ENCODE measurements at places on chromosomes 6 and 20. TPM values are rescaled to one million over a fixed set of nuclear protein-coding genes. Genes with fewer than 3 reads are reported as not detected.

The GPX5 gene
- polyA plus RNA-seq: not detected

The CLIC1 gene
- polyA plus RNA-seq: 122 TPM

The MATN4 gene
- polyA plus RNA-seq: not detected

The RIPOR3 gene
- polyA plus RNA-seq: 1.3 TPM

- H3K36me3 ChIP-seq: no peaks in the 10 kb centered on the region
- no peak for DNase-seq
- H3K4me1 ChIP-seq: no peaks in the 10 kb centered on the region
- no peak overlapping the region for H3K4me3 ChIP-seq
- H3K27ac ChIP-seq: no peak overlapping the region
Measured at GRCh38 chr6:115302731-115303130, 758.0 kb downstream of the FRK start.

- H3K4me3 ChIP-seq: peak overlapping the region; percentile 59
- peak overlapping the region; percentile 94 for H3K27ac ChIP-seq
- H3K27me3 ChIP-seq: no peaks in the 10 kb centered on the region
Measured at GRCh38 chr20:34705397-34706301, 1.5 kb downstream of the TP53INP2 start.

DNA sequence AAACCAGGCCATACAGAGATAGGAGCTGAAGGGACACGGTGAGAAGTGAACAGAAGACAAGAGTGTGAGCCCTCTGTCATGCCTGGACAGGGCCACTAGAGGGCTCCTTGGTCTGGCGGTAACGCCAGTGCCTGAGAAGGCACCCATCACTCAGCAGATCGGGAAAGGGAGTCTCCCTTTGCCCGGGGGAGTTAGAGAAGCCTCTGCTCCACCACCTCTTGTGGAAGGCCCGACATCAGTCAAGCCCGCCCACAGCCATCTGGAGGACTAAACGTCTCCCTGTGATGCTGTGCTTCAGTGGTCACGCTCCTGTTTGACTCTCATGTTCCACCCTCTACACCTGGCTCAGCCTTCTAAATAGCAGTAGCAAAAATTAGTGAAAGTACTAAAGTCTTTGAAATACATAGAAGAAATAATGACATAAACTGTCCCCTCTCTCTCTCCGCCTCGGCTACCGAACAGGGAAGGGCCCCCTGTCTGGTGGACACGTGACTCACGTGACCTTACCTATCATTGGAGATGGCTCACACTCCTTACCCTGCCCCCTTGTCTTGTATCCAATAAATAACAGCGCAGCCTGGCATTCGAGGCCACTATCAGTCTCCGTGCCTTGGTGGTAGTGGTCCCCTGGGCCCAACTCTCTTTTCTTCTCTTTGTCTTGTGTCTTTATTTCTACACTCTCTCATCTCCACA is 66.7 kb downstream of the RPP21 start:
- no peak overlapping the region for H3K4me3 ChIP-seq
- H3K27me3 ChIP-seq: no peaks in the 10 kb centered on the region

GRCh38 chr6:2760882-2761842 is 4.0 kb upstream of the WRNIP1 start:
- peak overlapping the region; percentile 37 for H3K4me3 ChIP-seq
- peaks cover 5% of the 10 kb centered on the region for H3K4me1 ChIP-seq
- H3K27ac ChIP-seq: no peak overlapping the region
- DNase-seq: peak; percentile 50

GRCh38 chr20:1291191-1291741 is 25.2 kb downstream of the SNPH start:
- peaks cover 15% of the 10 kb centered on the region for H3K36me3 ChIP-seq
- H3K27ac ChIP-seq: no peak overlapping the region
- no peaks in the 10 kb centered on the region for H3K4me1 ChIP-seq
- H3K27me3 ChIP-seq: no peaks in the 10 kb centered on the region
- no peak overlapping the region for H3K4me3 ChIP-seq

DNA sequence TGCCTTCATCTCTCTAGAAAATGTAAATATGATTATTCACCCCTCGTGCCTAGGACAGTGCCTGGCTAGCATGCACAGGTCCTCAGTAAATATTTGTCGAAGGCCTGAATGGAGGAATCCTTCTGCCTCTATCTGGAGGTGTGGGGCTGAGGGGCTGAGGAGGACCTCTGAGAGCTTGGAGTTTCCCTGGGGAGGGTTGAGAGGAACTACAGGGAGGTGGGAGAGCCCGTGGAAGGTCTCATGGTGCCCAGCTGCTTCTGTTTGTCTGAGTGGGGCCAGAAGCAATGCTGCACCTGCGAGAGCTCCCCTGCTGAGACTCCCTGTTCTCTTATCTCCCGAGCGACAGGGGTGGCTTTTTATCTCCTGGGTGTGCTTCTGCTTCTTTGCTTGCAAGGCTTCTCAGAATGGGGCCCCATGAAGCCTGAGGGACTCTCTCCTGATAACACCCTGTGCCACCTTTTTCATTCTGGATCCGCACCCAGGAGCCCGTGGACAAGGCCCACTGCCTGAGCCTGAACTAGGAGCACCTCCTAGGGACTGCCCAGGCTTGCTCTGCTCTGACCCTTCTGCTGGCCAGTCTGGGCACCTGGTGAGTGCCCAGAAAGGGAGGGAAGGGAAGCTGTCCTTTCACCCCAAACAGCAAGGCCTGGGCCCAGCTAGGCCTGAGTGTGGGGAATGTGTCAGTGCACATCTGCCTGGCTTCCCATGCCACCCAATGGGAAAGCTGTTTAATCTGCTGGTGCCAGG is 2.4 kb downstream of the SLC29A1 start:
- no peaks in the 10 kb centered on the region for H3K36me3 ChIP-seq
- H3K27me3 ChIP-seq: no peaks in the 10 kb centered on the region
- H3K4me3 ChIP-seq: no peak overlapping the region
- DNase-seq: no peak
- no peak overlapping the region for H3K27ac ChIP-seq

GRCh38 chr20:36624944-36625324 is 19.4 kb downstream of the RAB5IF start:
- no peaks in the 10 kb centered on the region for H3K27me3 ChIP-seq
- peaks cover 18% of the 10 kb centered on the region for H3K4me1 ChIP-seq
- H3K4me3 ChIP-seq: no peak overlapping the region
- no peak for DNase-seq

GRCh38 chr6:6815732-6816131 is 227.2 kb downstream of the LY86 start:
- no peaks in the 10 kb centered on the region for H3K4me1 ChIP-seq
- H3K27ac ChIP-seq: no peak overlapping the region
- H3K36me3 ChIP-seq: no peaks in the 10 kb centered on the region

Data from naive thymus-derived CD4-positive, alpha-beta T cell (primary cell).